ENCODE measurements at places on chromosomes 1 and 21.

GRCh38 chr1:43445606-43446387 lies 7.9 kb downstream of the HYI start:
- no peak for DNase-seq

DNA sequence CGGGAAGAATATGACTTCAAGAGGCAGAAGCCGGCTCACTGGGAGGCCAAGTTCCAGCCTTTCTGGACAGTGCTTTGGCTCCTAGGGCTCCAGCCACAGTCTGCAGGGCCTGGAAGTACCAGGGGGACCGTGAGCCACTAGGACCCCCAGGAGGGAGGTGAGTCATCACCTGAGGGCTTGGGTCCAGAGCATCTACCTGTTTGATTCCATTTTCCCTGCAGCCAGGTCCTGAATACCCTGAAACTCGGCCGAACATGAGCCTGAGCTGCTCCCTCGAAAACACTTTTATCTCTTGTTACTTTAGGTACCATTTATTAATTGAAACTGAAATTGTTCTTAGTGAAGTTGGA lies 164.1 kb downstream of the RYR2 start:
- no peak for DNase-seq

- DNase-seq = peak; percentile 86
Observed at GRCh38 chr21:42337830-42338728, 12.7 kb downstream of the TFF2 start.

- no peak for DNase-seq
Observed at GRCh38 chr1:74375376-74375775, 137.0 kb downstream of the LRRC53 start.

DNA sequence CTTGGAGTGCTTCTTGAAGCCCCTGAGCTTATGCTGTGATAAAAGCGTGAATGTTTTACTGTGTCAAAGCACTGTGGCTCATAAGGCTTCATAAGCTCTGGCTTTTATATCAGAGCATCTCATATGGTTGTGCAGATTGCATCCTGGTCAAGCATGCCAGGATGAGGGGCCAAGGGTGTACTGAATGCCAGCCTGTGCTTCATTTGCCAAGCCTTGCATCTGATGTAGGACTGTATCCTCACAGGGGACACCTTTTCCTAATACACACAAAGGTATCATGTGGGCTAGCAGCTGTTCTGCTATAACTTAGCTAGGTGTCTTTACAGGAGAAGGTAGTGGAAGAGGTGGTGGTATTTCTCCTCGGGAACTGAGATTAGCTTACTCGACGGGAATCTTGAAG lies 134.7 kb downstream of the ST6GALNAC3 start:
- DNase-seq = no peak

DNA sequence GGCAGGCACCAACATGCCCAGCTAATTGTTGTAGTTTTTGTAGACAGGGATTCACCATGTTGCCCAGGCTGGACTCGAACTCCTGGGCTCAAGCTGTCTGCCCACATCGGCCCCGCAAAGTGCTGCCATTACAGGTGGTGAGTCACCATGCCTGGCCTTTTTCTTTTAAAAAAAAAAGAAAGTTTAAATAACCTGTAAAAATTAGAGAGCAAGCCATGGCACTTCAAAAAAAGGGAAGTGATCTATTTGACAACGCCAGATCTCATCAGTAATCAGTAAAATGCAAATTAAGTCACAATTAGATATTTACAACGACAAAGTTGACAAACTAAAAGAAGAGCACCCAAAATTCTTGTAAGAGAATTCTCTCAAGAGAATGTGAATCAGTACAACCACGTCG lies 2.9 kb upstream of the RBBP5 start:
- no peak for DNase-seq

DNA sequence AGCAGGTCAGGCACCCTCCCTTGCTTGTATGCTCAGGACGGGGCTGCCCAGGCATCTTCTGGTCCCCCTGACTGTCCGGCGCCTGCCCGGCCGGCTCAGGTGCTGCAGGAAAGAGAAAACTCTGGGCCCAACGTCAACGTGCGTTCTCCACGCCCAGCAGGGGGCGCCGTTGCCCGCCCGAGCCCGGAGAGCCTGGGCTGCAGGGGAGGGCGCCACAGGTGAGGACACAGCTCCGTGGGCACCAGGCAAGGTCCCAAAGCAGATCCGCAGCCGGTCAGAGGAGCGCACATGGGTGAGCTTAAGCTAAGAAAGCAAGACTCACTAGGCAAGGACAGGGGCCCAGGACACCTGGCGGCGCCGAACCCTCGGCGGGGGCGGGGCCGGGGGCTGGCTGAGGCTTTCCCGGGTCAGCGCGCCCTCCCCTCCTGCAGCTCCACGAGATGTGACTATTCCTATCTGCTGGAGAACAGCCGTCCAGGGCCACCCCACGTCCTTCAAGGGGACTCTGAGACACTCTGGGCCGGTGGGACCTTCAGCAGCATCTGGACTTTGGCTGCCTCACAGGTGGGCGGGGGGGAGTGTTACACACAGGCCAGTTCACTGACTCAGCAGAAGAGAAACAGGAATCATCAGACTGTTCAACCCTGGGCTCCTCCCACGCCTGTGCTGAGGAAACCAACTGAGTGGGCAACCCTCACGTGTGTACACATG lies 29.3 kb downstream of the KRTAP10-1 start:
- DNase-seq = peak; percentile 79

DNA sequence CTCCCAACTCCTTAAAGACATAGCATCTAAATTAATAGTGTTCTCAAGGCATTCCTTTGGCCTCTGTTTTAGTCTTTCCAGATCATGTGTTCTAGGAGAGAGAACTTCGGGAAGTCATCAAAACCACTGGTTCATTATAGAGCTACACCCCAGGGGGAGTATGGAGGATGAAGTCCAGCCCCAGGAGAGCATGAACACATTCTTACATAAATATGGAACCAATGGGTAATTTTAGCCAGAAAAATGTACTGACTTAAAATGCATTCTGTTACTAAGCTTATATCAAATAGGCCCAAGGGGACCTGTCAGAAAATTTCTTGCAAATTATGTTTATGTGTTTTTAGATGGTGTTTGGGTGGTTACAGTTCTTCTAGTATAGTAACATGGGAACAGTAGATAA lies 165.2 kb downstream of the NTMT2 start:
- DNase-seq = no peak

GRCh38 chr1:40161888-40162397 lies 756 bp downstream of the RLF start:
- DNase-seq = peak; percentile 46

- DNase-seq = no peak
Observed at GRCh38 chr1:61642475-61643232, 82.3 kb downstream of the TM2D1 start.

GRCh38 chr1:225427235-225428067 lies at the start of gene LBR:
TSS of gene LBR (minus strand) at chr1:225428038. CDS start at chr1:225424075, 3,963 bp downstream.
- no peak for DNase-seq

- DNase-seq = no peak
Observed at GRCh38 chr21:37338671-37339551, 27.7 kb upstream of the DYRK1A start.

GRCh38 chr1:218205721-218206120 lies 79.4 kb upstream of the RRP15 start:
- DNase-seq = no peak

DNA sequence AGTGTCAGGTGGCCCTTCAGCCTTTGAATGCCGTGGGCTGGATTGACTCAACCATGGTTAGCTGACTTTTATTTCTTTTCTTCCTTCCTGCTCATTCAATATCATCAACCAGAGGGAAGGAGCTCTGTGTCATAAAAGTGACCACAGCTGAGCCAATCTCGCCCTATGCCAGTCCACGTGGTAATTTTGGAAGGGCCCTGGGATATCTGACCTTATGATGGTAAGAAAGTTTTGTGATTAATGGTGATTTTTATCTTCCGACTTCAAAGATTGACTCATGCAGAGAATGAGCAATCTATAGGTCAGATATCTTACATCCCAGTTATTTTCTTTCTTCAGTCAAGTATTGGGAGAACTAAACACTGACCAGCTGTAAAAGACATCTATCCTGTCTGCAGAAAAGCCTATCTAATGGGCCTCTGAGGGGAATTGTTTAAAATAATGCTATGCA lies 170.3 kb downstream of the ZC3H11B start:
- no peak for DNase-seq

GRCh38 chr1:212098310-212098709 lies 62.8 kb downstream of the DTL start:
- DNase-seq = no peak

GRCh38 chr1:46818591-46818990 lies 19.7 kb downstream of the CYP4B1 start:
- DNase-seq = no peak

DNA sequence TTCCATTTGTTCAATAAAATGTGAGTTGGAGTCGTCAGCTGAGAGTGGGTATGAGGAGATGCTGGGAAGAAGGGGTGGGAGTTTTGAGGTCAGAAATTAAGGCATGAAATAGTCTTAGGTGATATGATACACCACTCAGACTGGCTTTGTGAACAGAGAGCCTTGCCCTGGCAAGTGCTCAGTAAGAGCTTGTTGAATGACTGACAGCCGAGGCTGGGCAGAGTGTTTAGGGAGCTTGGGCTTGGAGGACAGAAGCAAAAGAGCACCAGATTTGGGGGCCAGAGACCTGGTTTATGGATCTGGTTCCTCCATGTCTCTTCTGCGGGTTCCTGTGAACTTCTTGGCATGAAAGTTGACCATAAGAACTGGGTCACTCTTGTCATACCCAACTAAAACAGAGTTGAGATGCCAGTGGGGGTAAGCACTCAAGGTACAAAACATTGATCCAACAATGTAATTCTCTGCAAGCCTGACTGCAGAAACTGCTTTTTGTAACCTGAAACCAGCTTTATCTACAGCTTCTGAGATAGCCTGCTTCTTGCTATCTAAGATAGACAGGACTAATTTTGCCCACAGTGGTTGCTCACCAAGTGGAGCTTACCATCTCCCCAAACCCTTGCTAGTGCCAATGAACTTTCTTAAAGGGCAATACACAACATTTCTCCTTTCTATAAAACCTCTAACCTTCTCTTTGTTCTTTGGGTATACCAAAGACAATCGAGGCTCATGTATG lies 126.4 kb downstream of the TENT5C start:
- no peak for DNase-seq

GRCh38 chr21:22584308-22584707 lies 1586.1 kb downstream of the NCAM2 start:
- no peak for DNase-seq

DNA sequence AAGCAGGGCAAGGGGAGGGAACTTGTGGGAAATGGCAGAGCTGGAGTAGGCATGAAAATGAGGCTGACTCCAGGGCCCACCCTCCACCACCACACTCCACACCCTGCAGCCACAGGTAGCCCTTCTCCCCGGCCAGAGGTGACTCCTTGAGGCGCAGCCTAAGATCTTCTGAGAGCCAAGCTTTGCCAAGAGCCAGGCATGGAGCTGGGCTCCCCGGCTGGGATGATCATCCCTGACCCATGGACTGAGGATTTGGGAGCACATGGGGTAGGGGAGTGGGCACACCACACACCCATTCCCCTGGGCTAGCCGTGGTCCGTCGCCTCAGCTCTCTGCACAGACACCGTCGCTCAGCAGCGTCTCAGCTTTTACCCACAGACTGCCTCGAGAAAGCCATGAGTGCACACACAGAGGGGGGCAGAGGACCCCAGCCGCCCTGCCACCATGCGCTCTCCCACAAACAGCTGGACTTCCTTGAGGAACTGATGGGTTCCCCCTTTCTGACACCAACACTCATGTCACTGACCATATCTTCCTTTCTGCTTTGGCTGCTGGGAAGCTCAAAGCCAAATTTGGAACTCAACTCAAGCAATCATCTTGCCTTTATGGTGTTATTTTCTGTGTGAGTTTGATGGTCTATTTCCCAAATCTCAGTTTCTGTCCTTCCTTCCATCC lies 123.6 kb upstream of the RUNX3 start:
- DNase-seq = no peak

DNA sequence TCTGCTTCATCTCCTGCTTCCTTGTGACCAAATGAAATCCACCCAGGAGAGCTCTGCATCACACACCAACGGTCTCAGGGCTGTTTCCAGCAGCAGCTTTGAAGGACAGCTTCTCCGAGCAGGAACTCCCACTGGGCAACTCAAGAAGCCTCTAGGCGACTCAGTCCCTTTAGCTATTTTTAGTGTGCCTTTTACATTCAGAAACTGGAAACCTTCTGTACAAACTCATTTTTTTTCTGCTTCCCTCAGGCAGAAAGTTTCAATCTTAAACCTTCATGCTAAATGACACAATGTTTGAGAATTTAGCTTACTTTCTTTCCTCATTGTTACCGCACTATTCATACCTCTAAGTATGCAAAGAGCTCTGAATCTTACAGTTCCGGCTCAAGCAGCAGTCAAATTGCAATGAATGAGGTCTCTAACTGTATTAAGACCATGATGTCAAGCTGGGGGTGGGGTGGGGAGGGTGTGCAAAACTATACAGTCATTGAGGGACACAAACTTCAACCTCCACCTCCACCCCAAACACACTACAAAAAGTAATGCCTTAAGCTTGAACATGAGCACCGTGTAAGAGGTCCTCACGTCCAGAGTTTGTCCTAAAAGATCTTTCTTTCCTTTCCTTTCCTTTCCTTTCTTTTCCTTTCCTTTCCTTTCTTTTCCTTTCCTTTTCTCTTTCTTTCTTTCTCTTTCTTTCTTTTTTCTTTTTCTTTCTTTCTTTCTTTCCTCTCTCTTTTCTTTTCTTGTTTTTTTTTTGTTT lies 16.4 kb upstream of the TARBP1 start:
- DNase-seq = no peak

DNA sequence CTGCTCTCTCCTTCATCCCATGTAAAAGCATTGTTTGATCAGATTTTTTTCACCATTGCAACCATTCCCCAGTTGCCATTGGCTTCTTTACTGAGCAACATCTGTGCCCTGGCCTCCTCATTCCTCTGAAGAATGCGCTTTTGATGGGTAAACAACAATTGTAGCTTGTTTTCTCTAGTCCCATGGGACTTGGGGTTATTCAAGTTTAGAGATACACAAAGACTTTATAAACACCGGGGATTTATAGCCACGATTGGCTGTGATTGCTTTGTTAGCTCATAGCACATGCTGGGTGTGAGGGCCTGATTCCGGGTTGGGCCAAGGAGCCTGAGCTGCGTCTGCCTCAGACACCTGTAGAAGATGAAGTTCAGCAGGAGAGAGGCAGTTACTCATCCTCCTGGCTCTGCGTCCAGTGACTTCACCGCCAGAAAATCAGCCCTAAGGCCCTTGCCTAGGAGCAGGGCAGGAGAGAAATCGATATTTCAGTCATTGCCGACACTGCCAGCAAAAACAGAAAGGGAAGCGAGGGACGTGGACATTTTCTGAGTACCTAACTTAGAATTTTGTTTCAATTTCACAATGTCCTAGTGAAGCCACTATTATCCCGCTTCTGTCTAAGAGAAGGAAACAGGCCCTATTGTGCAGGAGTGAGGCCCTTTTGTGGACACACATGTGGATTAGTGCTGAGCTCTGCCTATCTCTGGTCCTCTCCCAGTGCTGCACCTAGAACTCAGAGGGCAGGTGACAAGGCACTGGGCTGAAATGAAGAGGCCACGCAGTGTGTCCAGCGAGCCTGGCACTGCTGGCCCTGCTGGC lies 159.8 kb upstream of the USP24 start:
- DNase-seq = no peak
